ENCODE measurements at places on chromosomes 1 and 21.

GRCh38 chr1:215005078-215005477, 77.5 kb upstream of the KCNK2 start:
- DNase-seq = no peak

DNA sequence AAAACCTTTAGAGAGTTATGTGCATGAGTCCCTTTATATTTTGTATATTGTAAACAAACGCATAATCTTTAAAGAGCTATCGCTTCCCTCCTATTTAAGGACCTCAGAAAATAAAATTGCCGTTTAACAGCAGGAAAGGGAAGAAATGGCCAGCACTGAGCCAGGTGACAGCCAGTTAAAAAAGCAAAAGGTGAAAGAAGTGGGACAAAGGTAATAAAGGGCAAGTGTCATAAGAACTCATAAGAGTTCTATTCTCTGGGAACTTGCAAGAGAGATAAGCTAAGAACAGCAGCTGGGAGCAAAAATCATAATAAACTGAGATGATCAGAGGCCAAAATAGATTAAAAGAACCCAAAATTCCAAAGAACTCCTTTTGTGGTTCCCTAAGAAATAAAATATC, 520.9 kb upstream of the PKN2 start:
- no peak for DNase-seq

GRCh38 chr1:220891224-220892085, 12.2 kb downstream of the HLX start:
- no peak for DNase-seq

- peak; percentile 7 for DNase-seq
These were observed 43.5 kb downstream of the CHIA start for GRCh38 chr1:111334169-111334568.

DNA sequence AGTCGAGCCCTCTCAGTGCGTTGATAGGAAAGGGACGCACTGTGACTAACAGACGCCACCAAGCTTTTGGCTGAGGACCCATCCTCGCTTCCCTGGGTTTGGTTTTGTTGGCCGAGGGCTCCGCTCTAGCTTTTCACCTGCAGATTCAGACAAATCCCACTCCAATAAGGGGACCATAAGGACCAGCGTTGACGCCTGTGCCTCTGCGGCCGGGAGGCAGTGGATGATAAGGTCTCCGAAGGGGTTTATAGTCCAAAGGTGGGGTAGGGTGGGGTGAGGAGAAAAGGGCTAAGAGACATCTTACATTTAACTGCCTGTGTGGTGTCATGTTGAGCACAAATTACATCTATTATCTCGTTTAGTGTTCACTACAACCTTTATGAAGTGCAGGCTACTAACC, 760 bp downstream of the PEX14 start:
- DNase-seq = no peak

- peak; percentile 25 for DNase-seq
These were observed 39.8 kb downstream of the HTR6 start for GRCh38 chr1:19704247-19705113.

GRCh38 chr1:9835404-9835757, 11.6 kb upstream of the CLSTN1 start:
- DNase-seq = no peak

GRCh38 chr1:153494976-153495535, 34.6 kb upstream of the S100A7 start:
- peak; percentile 44 for DNase-seq

DNA sequence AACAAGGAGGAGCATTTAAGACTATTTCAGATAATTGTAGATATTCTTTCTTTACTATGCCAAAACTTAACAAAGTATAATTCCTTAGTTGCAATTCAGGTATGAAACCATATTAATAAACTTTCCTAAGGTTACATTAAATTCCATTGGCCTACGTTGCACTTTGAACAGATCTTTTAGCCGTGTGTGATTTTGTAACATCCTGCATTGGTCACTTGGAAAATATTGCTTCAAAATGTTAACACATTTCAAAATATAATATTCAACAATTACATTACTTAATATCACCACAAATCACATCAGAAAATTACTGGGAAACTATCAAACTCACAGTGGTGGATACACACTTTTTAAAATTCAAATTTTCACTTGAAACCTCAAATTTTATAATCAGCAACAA, 20.2 kb downstream of the ETS2 start:
- DNase-seq = no peak

Measured in DMS 273 treated with DMSO at 0.1 percent for 48 hours (cell line).